ENCODE measurements at places on chromosomes 4 and X.

DNA sequence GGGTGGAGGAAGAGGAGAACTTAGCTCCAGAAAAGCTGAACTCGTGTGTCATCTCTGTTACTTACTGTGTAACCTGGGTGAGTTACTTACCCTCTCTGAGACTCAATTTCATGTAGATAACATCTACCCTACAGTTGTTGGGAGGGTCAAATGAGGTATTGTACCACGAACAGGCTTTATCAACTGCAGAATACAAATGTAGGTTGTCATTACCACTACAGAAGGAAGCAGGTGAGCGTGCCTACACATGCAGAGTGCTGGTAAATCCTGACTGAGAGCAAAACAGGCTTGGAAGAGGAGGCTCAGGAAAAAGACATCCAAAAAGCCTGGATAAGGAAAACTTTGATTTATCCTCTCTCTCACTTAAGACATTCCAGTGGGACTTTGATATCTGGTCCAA is 7.2 kb downstream of the PIGA start:
- no peak for DNase-seq

DNA sequence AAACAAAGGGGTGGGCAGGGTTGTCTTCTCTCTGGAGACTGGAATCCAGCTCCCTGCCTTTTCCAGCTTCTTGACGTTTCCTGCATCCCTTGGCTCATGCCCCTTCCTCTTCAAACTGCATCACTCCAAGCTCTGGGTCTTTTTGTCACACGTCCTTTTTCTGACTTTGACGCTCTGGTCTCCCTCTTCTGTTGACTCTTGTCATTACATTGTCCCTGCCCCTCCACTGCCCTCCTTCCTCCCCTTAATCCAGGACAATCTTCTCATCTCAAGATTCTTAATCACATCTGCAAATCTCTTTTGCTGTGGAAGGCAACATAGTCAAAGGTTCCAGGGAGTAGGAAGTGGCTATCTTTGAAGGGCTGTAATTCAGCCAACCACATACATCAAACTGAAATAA is 178.3 kb downstream of the TMA16 start:
- DNase-seq: peak; percentile 17

- peak; percentile 92 for DNase-seq
These were observed at the start of gene GDPD2 for GRCh38 chrX:70422851-70423341. Gene GDPD2 (plus strand): TSS chrX:70423314. CDS start chrX:70424985, 1,671 bp downstream.

DNA sequence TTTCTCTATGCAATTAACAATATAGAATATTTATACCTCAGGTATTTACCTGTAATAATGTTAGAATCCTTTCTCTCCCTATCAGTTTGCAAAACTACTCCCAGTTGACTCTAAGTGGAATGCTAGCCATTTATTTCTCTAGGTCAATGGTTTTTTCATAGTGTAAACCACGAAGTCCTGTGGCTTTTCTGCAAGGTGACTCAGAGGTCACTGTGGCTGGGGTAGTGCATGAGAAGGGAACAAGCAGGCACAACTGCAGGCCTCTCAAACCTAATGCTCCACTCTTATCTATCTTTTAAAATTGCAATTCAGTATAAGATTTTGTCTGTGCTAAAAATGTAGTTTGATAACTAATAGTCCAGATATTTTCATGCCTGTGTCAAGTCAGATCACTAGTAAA is 159.4 kb downstream of the ANTXR2 start:
- DNase-seq: no peak

GRCh38 chrX:72620550-72621145 is 48.0 kb upstream of the HDAC8 start:
- DNase-seq: peak; percentile 6

- peak; percentile 22 for DNase-seq
These were observed 580.6 kb downstream of the EPHA5 start for GRCh38 chr4:65089666-65090065.

DNA sequence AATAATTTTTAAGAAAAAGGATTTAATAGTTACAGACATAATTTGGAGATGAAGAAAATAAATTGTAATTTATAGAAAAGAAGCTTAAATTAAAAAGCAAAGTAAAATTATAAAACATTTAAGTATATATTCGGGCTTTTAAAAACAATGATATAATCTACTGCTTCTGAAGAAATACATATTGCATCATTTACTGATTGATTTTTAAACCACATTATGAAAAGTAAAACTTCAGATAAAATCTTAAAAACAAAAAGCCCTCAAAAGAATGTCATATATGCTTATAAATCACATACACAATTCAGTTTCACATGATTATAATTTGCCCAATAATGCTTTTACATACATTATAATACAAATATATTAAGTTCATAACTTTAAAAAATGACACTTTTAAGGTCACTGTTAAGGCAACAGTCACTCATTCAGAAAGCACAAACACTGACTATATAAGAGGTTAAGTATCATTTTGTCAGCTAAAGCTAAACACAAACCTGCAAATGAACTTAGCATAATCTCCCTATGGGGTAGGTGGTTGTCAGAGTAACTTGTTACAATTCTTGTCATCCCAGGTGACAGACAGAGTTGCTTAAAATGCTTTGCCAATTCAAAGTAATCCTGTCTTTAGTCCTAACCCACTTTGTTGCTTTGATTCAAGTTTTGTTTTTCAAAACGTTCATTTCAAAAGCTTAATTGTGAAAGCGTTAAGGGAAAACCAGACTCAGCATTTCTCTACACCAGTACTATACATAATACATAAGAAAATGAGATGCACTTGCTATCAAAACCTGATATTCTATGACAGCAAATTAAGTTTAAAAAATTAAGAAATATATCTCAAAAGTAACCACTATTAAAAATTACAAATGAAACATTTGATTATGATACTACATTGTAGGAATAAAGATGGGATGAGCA is 90.6 kb upstream of the MAB21L2 start:
- no peak for DNase-seq

- DNase-seq: no peak
These were observed 187.6 kb downstream of the CBR4 start for GRCh38 chr4:168822481-168822880.

GRCh38 chr4:14844061-14844460 is 158.2 kb upstream of the CPEB2 start:
- DNase-seq: no peak

- DNase-seq: no peak
These were observed 127.8 kb upstream of the FAT1 start for GRCh38 chr4:186851291-186852072.

GRCh38 chrX:121084903-121085611 is 37.6 kb downstream of the GLUD2 start:
- DNase-seq: peak; percentile 36

GRCh38 chr4:152643153-152644035 is 36.4 kb downstream of the TMEM154 start:
- DNase-seq: no peak

DNA sequence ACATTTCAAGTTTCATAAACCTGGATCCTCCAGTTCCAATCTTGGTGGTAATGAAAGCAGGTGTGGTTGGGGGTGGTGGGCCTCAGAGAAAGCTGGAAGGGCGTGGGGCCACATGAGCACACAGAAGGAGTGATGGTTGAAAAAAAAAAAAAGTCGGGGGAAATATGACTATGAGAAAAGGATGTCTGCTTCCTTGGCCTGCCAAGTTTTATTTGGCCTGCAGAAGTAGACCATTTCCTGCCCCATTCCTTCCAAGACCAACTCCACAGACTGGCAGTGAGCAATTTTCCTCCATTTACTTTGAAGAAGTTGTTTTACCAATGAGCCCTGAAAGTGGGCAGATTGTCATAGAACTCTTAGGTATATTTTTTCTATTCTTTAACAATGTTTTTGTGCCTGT is 43.3 kb downstream of the LNX1 start:
- no peak for DNase-seq

- DNase-seq: no peak
These were observed 16.3 kb upstream of the ZNF41 start for GRCh38 chrX:47499293-47499692.

DNA sequence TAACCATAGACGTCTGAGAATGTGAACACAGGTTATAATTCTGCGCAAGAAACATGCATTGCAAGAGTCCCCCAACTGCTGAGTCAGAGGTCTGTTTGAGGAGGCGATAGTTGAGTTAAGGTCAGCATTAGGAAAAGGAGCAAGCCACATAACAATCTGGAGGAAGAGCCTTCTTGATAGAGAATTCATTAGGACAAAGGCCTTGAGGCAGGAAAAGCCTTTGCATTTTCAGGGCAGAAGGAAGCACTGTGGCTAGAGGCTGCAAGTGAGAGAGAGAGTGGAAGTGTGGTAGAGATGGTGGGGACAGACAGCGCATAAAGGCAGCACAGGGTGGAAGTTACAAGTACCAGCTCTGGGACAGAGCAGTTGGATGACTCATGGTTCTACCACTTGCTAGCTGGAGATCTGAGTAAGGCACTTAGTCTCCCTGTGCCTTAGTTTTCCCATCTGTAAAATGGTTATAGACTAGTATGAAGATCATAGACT is 125.8 kb upstream of the LNX1 start:
- no peak for DNase-seq

DNA sequence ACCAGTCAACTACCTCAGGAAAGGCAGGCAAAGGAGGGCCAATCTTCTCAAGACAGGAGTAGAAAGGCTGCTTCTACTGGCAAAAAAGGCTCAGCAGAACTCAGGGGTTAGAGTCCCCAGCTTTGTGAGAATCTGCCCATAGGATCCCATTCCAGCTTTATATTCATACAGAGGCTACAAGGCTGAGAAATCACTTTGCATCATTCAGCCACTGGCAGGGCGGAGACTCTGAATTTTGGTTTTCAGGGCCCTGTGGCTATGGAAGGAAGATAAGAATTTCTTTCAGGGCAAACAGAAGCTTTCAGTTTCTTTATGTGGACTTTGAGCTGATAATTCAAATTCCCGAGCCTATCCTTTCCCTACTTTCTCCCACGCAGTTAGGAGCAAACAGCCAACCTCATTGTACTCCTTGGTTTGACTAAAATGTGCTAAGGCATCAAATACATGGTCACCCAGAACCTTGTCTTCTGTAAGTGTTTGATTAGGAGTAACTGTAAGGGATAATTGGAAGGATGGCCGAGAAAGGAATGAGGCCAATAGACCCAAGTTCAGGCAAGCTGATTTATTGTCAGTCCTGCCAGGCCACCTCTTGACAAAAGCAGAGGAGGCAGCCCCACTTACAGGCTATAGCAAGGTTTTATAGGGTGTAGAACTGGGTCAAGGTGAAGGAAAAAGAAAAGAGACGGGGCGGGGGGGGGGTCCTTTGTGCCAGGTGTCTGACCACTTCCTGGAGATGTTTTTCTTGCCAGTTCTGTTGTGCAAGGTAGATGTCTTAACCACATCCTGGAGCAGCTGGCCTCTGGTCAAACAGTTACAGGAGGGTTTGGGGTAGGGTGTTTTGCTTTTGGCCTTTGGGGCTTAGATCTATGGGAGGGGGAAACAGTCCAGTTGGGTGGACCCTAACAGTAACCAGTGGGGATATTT is 165.3 kb upstream of the PPP1R2C start:
- no peak for DNase-seq

DNA sequence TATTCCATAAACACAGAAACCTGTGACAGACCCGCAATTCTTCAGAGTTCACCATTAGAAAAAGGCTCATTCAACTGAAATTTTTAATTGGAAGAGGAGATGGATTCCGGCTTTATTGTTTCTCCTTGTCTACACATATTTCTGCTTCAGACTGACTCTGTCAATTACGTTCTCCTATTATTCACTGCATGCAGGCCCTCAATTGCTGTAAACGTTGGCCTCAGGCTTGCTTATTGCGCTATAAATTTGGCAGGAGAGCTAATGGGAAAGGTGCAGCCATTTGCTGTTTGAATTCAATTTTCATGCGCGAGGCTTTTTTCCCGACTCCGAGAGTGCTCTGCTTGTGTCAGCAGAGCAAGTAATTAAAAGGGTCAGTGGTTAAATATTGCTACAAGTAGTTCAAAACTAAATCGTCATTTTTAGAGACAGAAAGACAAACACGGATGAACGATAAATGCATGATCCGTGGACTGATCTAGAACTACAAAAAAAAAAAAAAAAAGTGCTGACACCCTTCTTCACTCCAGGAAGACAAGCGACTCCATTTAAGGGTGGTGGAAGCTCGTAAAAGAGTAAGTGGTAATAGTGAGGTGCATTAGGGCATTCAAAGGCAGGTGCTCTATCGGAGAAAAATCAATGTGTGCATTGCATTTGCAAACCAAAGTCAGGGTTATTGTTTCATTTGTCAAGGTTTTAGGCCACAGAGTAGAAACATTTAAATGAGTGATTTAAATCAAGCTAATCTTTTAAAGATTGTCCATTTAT is 841.6 kb upstream of the FRG1 start:
- no peak for DNase-seq

- no peak for DNase-seq
These were observed 15.5 kb downstream of the PRRG1 start for GRCh38 chrX:37364666-37365065.

DNA sequence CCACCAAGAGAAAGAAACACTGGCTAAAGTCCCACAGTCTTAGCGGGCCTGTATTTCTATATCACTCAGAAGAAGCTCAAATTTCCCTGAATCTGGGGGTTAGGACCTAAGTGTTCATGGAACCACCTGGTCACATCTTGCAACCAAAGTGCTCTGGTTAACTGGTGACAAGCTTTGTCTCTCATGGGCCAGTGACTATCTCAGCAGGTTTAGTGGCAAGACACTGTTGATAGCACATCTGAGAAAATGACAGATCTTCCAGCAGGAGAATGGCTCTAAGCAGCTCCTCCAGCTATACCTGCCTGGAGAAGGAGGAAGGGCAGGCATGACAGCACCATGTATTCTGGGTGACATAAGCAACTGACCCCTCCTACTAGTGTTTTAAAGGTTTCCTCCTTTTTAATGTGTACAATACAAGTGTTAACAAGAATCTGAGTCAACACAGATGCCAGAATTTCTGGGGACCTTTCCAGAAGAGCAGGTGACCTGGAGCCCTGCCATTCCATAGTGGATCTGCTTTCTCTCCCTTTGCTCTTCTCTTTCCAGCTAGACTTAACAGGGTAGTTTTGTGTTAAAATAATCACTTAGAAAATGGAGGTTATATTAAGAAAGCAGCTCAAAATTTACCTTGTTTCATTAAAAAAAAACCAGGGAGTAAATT is 17.3 kb upstream of the QRFPR start:
- no peak for DNase-seq

- no peak for DNase-seq
These were observed 739.4 kb upstream of the TENM3 start for GRCh38 chr4:181503687-181504390.

DNA sequence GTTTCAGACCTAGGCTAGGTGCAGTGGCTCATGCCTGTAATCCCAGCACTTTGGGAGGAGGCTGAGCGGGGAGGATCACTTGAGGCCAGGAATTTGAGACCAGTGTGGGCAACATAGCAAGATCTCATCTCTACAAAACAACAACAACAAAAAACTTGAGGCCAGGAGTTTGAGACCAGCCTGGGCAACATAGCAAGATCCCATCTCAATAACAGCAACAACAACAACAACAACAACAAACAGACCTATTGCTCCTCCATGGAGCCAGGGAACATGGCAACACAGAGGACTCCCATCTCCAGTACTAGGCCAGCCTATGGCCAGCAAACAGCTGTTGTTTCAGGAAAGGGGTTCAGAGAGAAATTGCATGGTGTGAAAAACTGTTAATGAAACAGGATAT is 43.4 kb downstream of the SLC16A2 start:
- no peak for DNase-seq

GRCh38 chr4:124454772-124455270 is 257.7 kb downstream of the ANKRD50 start:
- no peak for DNase-seq

- no peak for DNase-seq
These were observed 2.9 kb downstream of the NDST4 start for GRCh38 chr4:115110191-115111181.

- peak; percentile 40 for DNase-seq
These were observed 34.6 kb downstream of the NBDY start for GRCh38 chrX:56763556-56764152.

All from ELF-1 (cell line).